ENCODE measurements at places on chromosomes 7 and 10. TPM values are rescaled to one million over a fixed set of nuclear protein-coding genes. Genes with fewer than 3 reads are reported as not detected.

DNA sequence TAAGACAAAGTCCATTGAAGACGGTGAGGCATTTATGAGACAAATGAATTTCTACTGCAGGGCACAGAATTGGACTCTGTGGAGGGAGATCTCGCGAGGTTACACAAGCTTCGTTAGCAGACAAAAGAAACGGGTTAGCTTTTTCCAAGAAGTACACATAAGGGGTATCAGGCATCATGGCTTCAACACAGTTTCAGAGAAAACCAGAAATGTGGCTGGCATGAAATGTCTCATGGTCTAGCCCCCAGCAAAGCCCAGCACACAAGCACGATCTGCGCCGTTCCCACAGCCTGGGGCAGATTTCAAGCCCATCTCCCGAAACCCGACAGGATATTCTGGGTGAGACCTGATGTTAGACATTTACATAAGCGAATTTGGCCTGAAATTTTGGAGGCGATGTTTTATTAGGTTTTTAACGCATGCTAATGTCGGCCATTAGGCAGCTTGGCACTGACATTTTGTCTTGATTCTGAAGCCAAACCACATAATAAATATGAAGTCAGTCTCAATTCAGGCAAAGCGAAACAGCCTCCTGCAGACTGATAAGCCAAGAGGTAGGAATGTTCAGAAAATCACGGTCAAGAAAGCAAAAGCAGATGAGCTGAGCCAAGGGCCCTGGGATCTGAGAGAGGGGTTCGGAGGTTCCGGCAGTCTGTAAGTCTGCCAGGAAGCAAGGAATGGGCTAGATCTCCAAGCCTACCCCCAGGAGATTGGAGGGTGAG, 240.5 kb downstream of the PRPF18 start:
- no peaks in the 10 kb centered on the region for H3K4me1 ChIP-seq
- H3K36me3 ChIP-seq, result no peaks in the 10 kb centered on the region
- H3K27ac ChIP-seq, result no peak overlapping the region
- no peak overlapping the region for H3K4me3 ChIP-seq

GRCh38 chr10:78913219-78914059, 155.3 kb upstream of the ZMIZ1 start:
- peak; percentile 81 for DNase-seq
- peaks cover 15% of the 10 kb centered on the region for H3K27me3 ChIP-seq
- H3K4me1 ChIP-seq, result peaks cover 8% of the 10 kb centered on the region
- H3K27ac ChIP-seq, result no peak overlapping the region
- H3K4me3 ChIP-seq, result no peak overlapping the region

The GSTO1 gene
- 59.2 TPM for total RNA-seq

The PPP1R17 gene
- total RNA-seq, result not detected

DNA sequence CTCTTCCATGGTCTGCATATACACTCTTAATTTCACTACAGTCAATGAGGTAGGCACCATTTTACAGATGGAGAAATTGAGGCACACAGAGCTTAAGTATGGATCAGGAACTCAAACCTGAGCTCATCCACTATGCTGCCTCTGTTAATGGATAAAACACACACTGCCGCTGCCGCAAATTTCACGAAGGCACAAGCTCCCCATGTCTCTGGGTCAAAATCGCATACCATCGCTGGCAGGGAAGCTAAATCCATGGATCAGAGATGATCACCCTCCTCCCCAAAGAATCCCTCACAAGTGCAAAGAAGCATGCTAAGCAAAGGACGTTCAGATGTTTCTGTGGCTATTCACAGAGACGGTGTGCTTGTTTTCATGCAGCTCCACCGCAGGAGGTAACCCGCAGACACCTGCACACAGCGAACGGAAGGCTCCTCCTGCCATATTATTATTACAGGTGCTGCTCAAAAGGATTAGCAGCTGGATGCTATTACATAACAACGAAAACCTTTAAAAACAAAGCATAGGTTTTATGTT, 109.3 kb downstream of the UBE2H start:
- H3K4me3 ChIP-seq, result no peak overlapping the region
- H3K27me3 ChIP-seq, result no peaks in the 10 kb centered on the region
- DNase-seq, result no peak
- H3K36me3 ChIP-seq, result peaks cover 9% of the 10 kb centered on the region

- peak overlapping the region; percentile 61 for H3K27ac ChIP-seq
- H3K4me3 ChIP-seq, result peak overlapping the region; percentile 94
- DNase-seq, result peak; percentile 89
- H3K36me3 ChIP-seq, result peaks cover 45% of the 10 kb centered on the region
- H3K4me1 ChIP-seq, result peaks cover 12% of the 10 kb centered on the region
Observed at GRCh38 chr10:75408911-75409885, 7.6 kb upstream of the ZNF503 start.

The ACTA2 gene
- total RNA-seq, result 1.1 TPM

The PRR15 gene
- 76.1 TPM for total RNA-seq

DNA sequence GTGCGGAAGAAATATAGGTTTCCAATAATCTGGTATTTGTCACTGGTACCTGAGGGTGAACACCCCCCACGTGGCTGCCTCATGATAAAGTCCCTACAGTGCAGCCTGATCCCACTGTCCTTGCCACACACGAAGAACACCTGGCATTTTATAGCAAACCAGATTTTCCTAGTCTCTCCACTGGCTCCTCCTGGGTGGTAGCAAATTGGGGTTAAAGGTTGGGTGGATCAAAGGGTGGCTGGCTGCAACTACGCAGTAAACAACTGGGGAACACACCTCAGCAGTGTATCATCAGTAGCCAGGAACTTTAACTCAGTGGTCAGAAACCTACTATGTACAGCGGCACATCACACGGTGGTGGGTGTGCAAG, 10.3 kb downstream of the SEPHS1 start:
- no peak overlapping the region for H3K27ac ChIP-seq
- H3K27me3 ChIP-seq, result no peaks in the 10 kb centered on the region
- peaks cover 16% of the 10 kb centered on the region for H3K36me3 ChIP-seq
- H3K4me1 ChIP-seq, result no peaks in the 10 kb centered on the region

GRCh38 chr7:17556247-17556956, 257.9 kb downstream of the AHR start:
- H3K27me3 ChIP-seq, result no peaks in the 10 kb centered on the region
- DNase-seq, result no peak
- H3K36me3 ChIP-seq, result peaks cover 16% of the 10 kb centered on the region
- peak overlapping the region; percentile 93 for H3K27ac ChIP-seq
- H3K4me3 ChIP-seq, result peak overlapping the region; percentile 62

DNA sequence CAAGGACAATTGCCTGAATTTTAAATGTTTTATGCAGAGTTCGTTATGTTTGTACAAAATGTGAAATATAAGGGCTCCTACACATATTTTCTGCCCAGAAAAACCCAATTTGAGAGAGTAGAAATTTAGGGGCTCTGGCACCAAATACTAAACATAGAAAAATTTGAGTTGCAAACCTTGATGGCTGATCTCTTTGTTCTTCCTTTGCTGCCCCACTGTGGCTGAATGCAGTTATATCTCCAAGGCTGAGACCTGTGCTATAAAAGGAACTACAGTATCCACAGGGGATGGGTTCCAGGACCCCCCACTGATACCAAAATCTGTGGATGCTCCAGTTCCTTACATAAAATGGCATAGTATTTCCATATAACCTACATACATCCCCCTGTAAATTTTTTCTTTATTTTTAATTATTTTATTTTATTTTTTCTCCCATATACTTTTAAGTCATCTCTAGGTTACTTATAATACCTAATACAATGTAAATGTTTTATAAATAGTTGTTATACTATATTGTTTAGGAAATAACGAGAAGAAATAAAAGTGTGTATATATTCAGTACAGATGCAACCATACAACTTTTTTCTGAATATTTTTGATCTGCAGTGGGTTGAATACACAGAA, 22.5 kb downstream of the CFAP43 start:
- H3K36me3 ChIP-seq, result no peaks in the 10 kb centered on the region
- no peak overlapping the region for H3K4me3 ChIP-seq
- no peak overlapping the region for H3K27ac ChIP-seq
- peak; percentile 32 for DNase-seq
- H3K27me3 ChIP-seq, result no peaks in the 10 kb centered on the region
- H3K4me1 ChIP-seq, result no peaks in the 10 kb centered on the region

The PRSS37 gene
- not detected for total RNA-seq

DNA sequence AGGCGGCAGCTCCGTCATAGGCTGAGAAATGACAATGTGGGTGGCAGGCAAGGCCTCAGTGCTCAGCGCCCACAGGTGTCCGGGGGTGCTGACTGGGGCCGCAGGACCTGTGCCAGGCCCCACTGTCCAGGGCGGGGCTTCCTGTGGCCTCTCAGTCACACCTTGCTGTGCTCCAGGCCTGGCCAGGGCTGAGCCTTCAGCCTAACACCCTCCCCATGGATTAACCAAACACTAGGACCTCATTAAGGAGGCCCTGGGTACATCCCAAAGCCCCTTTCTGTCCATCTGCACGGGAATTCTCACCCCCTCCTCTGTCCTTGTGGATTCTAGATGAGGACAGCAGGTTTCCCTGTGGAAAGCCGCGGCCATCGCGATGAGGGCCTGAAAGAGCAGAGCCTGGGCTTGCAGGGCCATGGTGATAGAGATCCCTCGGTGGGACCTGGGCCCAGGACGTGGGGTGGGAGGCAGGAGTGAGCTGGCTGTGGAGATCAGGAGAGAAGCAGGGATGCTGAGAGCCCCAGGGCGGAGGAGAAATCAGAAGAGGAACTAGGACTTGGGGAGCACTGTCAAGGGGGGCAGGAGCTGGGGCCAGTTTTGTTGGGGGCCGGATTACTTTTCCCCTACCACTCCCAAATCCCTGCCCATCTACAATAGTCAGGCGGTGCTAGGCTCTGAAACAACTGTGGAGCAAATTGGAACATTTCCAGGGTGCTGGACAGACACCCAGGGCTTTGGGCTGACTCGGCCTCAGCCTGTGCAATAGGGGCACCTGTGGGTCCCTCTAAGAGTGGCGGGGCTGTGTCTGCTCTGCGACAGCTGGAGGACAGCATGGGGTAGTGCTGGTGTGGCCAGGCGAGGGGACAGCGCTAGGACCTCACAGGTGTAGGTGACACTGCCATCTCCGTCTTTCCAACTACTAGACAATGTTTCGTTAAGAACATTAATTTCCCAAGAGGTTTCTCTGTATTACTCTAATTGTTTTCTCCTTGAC, 23.3 kb upstream of the MNX1 start:
- H3K4me1 ChIP-seq, result peaks cover 16% of the 10 kb centered on the region
- H3K36me3 ChIP-seq, result peaks cover under 1% of the 10 kb centered on the region
- H3K27me3 ChIP-seq, result peaks cover 25% of the 10 kb centered on the region
- no peak overlapping the region for H3K27ac ChIP-seq

DNA sequence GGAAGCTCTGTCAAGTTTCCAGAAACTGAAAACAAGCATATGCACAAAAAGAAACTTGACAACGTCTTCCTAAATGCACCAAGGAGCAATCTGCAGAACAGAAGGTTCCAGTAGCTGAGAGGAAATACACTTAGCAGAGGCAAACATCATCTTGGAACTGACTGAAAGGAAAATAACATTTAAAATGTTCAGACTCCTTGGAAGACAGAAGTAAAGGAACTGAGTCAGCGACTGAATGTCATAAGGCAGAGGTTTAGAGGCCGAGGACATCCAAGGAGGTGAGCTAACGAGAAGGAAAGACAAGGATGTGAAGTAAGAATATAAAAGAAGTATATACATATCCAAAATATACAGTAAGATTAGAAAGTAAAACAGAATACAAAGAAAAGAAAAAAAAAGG, 24.1 kb downstream of the SEMA3D start:
- peaks cover 26% of the 10 kb centered on the region for H3K4me1 ChIP-seq
- no peak for DNase-seq
- H3K36me3 ChIP-seq, result no peaks in the 10 kb centered on the region
- no peak overlapping the region for H3K4me3 ChIP-seq
- H3K27ac ChIP-seq, result no peak overlapping the region
- H3K27me3 ChIP-seq, result no peaks in the 10 kb centered on the region

- H3K36me3 ChIP-seq, result peaks cover 24% of the 10 kb centered on the region
- no peaks in the 10 kb centered on the region for H3K27me3 ChIP-seq
- H3K4me1 ChIP-seq, result peaks cover 19% of the 10 kb centered on the region
- peak within 1 kb of the TSS; percentile 57 for H3K27ac ChIP-seq
- H3K4me3 ChIP-seq, result peak within 1 kb of the TSS; percentile 80
- peak; percentile 58 for DNase-seq
Observed at GRCh38 chr10:100969187-100970075, at the start of gene SEMA4G. Gene SEMA4G, plus strand, starts transcription at chr10:100969504. Its CDS starts 3,409 bp downstream, at chr10:100972913.

The TEX36 gene
- total RNA-seq, result not detected

- H3K4me3 ChIP-seq, result no peak overlapping the region
- H3K36me3 ChIP-seq, result no peaks in the 10 kb centered on the region
- H3K27me3 ChIP-seq, result peaks cover 19% of the 10 kb centered on the region
- H3K27ac ChIP-seq, result no peak overlapping the region
- H3K4me1 ChIP-seq, result no peaks in the 10 kb centered on the region
Observed at GRCh38 chr10:124307591-124307990, 111.1 kb downstream of the OAT start.

DNA sequence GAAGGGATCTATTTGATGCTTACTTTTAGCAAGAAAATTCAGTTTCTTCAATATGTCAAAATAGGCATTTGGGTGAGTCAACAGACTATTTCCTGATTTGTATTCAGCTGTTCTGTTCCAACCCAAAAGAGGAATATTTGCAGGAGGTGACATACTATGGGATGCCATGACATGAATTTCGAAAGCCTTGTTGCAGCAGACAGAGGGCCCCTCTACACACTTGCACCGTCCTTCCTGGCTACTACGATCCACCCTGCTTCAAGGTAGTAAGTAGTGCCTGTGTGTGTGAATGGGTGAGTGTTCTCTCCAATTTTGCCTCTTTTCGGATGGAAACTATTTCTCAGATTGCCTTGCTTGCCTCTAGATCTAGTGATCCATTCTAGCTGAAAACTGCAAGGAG, 413.0 kb upstream of the ADARB2 start:
- no peak for DNase-seq
- no peak overlapping the region for H3K27ac ChIP-seq
- no peaks in the 10 kb centered on the region for H3K4me1 ChIP-seq
- H3K27me3 ChIP-seq, result no peaks in the 10 kb centered on the region

DNA sequence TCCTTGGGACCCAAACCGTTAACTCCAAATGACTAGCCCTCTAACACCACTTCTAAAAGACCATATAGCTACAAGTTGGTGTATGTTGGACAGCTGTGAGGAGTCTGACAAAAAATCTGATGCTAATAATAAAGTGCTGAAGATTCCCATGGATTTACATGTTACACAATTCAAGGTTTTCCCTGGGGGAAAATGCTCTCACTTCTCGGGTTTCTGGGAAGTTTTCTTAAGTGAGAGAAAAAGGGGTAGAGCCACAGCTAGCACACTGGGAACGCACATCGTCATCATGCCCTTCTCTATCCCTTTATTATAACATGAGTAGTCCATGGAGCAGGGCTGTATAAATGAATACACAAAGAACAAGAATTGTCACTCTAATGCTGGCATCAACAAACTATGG, 162.1 kb downstream of the CHCHD3 start:
- no peak overlapping the region for H3K4me3 ChIP-seq
- no peaks in the 10 kb centered on the region for H3K27me3 ChIP-seq
- peaks cover 8% of the 10 kb centered on the region for H3K4me1 ChIP-seq
- H3K27ac ChIP-seq, result no peak overlapping the region

The CASTOR2 gene
- 5.5 TPM for total RNA-seq

The ACSM6 gene
- total RNA-seq, result not detected

The ABCA13 gene
- 12.1 TPM for total RNA-seq
